ENCODE measurements at places on chromosomes 12 and 14.

DNA sequence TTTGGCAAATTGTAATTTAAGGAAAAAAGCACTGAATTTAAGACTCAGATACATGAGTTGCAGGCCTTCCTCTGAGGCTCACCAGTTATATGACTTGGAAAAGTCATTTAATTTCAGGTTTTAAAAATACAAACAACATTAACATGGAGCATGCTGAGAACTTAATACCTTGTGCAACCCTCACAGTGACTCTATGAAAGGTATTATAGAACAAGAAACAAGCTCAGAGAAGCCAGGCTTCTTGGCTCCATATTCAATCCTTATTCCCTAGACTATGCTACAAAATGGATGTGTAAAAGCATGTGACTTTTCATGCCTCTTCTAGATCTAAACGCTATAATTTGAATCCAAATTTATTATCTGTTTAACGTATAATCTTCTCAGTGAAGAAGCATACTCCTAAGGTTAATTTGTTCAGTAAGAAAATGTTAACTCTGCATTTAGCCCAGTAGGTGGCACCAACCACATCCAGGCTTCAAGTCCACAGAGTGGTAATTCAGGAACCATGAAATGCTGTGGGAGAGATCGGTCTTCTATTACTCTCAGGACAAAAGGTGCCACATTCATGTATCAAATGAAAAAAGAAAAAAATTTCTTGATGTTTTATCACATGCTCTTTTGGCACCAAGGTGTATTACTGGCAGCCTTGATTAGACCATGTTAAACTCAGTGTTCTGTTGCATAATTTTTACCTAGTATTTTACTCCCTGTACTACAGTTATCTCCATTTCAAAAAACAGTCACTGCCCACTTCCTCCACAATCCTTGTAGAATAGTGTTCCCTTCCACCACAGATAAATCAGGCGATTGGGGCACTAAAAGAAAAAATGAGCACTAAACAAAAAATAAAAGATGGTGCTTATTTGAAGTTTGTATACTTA lies 9.3 kb downstream of the CCDC196 start:
- peak; percentile 82 for DNase-seq

DNA sequence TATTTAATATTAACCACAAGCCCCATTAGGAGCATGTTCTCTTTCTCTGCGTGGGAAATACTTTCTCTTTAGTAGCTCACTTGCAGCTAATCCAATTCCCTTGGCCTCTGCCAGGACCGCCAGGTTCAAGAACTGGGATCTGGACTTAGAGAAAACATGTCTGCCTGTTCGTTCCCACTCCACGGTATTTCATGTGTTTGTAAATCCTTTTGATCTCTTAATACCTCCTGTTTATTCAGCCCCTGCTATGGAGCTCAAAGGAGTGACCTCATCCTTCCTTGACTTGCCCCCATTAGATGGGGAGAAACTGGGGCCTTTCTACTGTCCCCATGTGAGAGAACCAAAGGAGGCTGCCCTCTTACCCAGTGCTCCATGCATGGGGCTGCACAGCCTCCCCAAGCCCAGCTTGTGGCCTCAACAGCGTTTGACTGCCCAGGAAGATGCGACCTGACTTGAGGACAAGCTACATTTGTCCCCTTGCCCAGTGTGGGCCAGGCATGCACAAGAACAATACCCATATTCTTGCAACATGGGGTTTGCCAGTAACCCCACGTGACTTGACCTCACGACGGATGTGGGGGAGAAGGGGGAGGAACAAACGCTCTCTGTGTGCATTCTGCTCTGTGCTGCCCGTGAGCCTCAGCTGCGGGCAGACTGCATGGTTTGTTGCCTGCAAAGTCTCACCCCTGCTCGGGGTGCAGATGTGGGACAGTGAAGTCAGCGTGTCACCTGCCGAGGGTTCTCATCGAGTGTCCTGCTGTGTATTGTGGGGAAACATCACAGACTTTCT lies 30.3 kb downstream of the CD9 start:
- DNase-seq = no peak

DNA sequence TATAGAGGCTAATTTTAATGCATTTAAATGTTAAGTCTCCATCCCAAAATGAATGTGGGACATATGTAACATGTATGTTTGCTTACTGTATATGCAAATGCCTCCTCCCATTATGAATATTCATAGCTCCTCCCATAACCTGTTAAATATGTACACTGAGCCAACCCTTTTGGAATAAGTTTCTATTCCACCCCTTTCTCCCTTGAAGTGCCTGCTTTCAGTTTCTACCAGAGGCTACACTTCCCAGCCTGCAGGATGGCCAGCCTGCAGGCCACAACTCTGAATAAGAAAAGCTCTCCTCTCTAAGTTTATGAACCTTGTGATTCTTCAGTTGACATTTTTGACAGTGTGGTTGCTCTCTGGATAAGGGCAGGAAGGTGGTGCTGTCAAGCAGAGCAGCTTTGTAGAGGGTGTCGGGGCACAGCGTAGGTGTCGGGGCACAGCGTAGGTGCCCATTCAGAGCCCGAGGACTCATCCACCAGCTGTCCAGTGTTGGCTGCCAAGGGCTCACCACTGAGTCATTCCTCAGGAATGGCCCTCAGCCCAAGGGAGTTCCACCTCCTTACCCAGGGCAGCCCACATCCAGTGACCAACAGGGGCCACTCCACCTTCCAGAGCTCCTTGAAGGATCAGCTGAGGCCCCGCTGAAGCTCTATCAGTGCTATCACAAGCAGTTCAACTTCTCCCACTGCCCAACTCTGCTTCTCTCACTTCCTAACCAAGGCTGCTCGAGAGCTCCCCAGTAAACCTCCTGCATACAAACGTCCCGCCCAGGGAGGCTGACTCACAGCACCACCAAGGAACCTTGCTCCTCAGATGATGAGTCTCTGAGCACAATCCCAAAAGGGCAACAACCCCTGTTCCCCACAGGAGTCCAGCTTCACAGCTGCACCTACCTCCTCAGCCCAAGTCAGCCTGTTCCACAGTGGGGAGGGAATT lies 31.4 kb downstream of the VWF start:
- no peak for DNase-seq

GRCh38 chr12:59859171-59859510 lies 263.3 kb downstream of the SLC16A7 start:
- DNase-seq = no peak

DNA sequence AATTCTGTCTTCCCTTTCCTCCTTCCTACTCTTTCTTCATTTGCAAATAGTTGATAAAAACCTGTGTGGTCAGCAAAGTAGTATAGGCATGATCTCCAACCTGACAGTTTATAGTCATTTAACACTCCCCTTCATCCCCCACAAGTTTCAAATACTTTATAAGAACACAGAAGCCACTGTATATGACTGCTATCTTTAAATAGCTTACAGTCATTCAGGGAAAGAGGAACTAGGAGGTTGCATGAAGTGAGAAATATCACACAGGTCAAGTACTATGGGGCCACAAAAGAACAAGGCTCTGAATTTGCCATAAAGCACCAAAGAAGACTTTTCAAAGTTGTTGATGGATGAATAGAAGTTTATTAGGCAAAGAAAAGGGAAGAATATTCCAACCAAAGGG lies 431.3 kb downstream of the NPAS3 start:
- no peak for DNase-seq

DNA sequence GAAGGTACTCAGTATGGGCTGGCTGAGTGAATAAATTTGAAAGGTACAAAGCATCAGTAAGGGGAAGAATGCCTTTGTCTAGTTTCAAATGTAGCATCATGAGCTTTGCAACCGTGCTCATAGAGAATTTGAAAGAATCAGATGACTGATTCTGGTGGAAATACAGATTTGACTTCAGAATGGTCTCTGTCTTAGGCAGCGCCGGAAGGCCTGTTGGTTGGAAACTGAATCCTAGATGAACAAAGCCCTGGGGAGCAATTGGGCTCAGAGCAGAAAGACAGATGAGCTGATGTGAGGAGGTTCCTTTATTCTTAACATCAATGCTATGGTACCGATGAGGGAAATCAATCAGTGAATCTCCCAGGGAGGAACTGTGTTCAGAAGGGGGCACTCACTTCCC lies 137.3 kb downstream of the SNAPC1 start:
- no peak for DNase-seq

GRCh38 chr12:52147367-52147963 lies 44.3 kb downstream of the KRT80 start:
- DNase-seq = no peak

GRCh38 chr12:113292091-113292490 lies 42.8 kb downstream of the SLC8B1 start:
- DNase-seq = no peak

DNA sequence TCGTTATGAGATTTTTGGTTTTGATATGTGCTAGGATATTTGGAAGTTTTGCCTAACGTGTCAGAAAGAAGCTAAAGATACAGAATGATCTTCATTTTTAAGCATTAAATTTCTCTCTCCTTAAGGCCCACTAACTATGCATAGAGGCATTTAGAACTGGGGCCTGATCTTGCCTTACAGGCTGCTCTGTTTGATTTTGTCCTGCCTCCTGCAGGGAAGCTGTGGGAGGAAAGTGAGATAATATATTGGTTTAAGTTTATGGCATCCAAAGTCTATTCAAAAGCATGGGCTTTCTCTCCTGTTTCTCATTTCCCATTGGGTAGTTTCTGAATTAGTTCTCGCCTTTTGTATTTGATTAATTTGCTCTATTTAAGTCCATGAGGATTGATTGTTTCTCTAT lies 250.3 kb upstream of the FBXO33 start:
- no peak for DNase-seq

DNA sequence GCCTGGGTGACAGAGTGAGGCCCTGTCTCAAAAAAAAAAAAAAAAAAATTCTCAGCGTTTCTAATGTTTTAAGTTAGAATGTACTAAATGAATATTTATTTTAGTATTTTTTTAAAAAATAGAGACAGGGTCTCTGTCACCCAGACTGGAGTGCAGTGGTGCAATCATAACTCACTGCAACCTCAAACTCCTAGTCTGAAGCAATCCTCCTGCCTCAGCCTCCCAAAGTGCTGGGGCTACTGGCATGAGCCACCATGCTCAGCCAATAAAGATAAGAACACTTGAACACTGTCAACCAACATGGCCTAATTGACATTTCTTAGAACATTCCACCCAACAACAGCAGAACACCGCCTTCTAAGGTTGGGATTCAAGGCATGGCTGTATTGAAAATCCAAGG lies 5.1 kb upstream of the DYNC1H1 start:
- no peak for DNase-seq

DNA sequence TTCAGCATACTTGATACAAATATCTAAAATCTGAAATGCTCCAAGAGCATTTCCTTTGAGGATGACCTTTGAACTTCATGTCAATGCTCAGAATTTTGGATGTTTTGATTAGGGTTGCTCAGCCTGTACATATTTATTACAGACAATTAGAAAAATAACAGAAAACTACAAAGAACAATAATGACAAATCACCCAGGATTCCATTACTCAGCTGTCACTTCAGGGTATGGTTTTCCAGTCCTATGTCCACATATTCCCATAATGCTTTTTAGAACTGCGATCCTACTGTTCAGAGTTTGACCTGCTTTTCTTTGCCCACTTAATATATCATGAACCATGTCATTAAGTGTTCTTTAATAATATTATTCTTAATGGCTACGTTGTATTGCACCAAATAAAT lies 11.4 kb downstream of the DLGAP5 start:
- DNase-seq = no peak

DNA sequence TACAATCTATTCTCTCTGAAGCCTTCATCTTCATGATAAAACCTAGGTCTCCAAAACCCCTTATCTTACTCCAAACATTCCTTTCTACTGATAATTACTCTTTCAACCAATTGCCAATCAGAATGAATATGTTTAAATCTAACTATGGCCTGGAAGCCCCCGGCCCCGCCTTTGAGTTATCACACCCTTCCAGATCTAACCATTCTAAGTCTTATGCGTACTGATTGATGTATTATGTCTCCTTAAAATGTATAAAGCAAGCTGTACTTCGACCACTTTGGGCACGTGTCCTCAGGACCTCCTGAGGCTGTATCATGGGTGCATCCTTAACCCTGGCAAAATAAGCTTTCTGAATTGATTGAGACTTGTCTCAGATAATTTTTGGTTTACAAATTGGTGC lies 14.4 kb downstream of the PABPN1 start:
- no peak for DNase-seq

DNA sequence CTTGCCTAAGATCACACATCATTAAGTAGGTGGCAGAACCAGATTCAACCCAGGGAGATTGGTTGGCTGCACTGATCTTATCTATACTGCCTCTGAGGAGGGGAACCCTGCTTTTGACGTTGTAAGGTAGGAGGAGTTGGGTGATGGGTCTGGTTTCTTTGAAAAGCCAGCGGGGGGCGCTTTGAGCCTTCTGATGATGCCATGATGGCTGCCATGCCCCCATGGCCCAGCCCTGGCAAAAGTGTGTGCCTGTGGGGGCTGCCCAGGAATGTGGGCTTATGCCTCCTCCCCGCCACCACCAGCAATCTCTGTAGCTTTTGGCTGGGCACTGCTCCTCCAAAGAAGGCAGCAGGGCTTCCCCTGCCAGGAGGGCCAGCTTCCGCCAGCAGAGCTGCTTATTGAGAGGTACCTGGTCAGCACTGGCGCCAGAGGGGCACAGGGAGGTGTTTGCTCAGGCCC lies 224.3 kb downstream of the SLC41A2 start:
- DNase-seq = no peak

GRCh38 chr14:66036547-66036946 lies 449.6 kb upstream of the CCDC196 start:
- DNase-seq = no peak

- no peak for DNase-seq
Observed at GRCh38 chr12:47636908-47637780, 68.7 kb downstream of the RPAP3 start.

GRCh38 chr14:36281309-36281708 lies 39.1 kb downstream of the MBIP start:
- DNase-seq = no peak

GRCh38 chr12:76871082-76871481 lies 7.7 kb downstream of the CSRP2 start:
- DNase-seq = no peak

DNA sequence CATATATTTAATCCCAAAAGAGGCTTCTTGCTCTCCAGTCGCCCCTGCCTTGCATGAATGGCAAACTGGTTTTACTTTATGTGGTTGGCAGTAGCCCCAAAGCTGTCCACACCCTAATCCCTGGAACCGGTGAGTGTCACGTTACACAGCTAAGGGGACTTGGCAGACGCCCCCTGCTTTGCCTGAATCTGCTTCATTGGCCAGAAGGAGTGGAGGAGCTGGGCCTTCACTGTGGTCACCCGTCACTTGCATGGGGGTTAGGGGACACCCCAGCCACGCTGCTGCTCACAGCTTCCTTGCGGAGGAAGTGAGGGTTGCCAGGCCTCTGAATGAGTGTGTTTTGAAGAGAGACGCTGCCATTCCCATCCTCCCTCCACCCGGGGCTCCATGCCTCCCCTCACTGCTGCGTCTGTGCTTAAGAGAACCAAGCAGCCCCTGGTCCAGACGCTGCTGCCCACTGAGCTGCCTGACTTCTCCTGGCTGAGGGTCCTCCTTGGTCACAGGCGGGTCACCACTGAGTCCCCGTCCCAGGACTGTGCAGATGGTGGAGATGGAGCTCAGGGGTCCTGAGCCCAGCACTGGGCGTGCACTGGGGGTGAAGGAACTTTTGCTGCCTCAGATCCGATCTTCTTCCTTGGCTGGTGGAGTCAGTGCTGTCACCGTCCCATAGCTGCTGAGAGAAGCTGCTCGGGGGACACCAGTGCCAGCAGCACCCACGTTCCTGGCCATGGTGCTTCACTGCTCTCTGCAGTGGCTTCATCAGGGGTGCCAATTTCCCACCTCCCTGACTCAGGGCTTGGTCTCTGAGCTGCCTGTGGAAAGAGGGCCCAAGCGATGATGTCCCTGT lies 39.8 kb downstream of the GALNT9 start:
- DNase-seq = no peak
